ENCODE measurements at places on chromosomes 7 and 10.

DNA sequence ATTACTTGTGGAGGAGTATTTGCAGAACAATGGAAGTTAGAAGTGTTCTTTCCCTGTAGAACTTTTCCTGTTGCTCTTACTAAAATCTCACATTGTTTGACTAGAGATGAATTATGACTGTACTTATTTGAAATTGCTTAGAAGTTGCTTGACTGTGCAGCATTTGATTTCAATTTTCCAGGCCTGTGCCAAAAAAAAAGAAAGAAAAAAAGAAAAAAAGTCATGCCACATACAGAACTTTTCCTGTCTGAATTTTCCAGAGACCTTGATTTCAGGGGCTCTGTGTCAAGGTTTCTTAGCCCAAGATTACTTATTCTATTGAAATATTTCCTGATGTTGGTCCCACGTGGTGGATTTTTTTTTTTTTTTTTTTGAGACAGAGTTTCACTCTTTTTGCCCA is 3.5 kb upstream of the FAM171A1 start:
- no peak for DNase-seq

DNA sequence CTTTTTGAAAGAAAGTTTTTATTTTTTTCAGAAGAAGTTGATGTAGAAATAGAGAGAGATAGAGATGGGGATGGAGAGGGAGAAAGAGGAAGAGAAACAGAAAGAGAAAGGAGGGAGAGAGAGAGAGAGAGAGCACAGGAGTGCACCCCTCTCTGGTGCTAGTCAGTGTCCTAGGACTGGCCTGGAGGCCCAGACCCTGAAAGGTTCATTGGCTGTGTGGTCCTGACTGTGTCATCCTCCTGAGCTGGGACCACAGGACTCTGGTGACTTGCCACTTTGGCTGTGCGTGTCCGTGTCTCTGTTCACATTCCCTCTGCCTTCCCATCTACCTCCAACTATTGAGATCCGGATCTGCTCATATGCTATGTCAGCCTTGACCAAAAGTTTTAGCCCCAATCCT is 62.1 kb upstream of the SHH start:
- no peak for DNase-seq

DNA sequence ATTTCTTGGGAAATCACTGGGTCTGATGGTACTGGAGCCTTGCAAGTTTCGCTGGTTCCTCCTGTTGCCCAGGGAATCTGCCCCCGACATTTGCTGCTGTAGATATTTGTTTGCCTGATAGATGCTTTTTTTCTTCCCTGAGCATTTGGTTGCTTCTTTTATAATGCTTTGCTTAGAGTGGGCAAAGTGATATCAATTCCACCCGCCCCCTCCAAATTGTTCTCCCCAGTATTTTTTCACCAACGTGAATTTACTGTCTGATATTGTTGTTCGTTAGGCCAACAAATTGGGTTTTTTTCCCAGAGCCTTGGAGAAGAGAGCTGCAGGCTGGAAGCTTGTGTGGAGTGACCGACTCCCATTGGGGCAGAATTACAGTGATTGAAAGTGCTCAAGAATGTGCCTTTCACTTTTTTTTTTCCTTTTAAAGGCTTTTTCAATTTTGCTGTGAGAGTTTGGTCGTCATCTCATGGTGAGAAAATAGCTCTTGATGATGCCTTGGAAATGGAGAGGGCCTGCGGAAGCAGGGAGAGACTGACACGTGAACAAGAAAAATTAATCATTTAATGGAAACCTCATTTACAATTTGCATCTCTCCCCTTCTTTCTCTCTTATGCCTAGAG is 2.5 kb downstream of the GRK5 start:
- no peak for DNase-seq

DNA sequence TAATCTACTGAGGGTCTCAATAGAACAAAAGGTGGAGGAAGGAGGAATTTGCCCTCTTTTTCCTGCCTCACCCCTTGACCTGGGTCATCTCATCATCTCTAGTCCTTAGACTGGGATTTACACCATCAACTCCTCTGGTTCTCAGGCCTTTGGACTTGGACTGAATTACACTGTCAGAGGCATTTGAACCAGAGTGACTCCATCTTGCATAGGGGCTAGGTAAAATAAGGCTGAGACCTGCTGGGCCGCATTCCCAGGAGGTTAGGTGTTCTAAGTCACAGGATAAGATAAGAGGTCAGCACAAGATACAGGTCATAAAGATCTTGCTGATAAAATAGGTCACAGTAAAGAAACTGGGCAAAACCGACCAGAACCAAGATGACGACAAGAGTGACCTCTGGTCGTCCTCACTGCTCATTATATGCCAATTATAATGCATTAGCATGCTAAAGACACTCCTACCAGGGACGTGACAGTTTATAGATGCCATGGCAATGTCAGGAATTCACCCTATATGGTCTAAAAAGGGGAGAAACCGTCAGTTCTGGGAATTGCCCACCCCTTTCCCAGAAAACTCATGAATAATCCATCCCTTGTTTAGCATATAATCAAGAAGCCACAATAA is 84.0 kb downstream of the C1GALT1 start:
- DNase-seq = no peak

GRCh38 chr7:149458235-149458634 is 2.6 kb downstream of the ZNF777 start:
- no peak for DNase-seq

DNA sequence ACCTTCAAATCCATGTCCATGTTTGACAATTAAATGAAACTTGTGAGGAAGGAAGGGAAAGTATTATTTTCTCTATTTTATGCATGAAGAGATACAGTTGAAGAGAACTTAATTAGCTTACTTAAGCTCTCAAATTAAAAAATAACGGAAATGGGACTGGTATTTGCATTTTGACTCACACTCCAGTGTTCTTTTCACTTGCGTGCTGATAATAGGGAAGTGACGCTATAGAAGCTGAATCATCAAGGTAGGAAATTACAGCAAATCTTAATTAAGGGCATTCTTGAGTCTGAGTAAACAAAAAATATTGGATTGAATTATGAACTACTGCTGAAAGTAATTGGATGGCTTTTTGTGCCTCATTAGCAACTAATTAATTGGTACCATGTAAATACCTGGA is 44.0 kb upstream of the NPVF start:
- DNase-seq = no peak

DNA sequence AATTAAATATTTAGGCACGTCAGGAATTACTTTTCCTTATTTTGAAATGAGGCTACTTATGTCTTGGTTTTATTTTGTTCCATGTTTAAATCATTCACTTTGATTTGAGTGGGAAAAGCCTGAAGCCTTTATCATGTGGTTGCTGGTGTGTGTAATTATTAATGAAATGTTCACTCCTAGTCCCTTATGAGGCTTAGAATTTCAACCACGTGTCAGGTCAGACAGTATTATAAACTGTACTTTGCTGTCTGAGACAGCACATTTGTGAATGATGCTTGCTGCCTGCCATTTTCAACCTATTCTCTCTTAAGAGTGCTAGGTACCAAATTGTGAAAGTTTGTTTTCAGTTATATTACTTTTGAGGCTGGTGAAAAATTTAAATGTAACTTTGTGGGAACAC is 58.9 kb downstream of the COL17A1 start:
- DNase-seq = no peak

DNA sequence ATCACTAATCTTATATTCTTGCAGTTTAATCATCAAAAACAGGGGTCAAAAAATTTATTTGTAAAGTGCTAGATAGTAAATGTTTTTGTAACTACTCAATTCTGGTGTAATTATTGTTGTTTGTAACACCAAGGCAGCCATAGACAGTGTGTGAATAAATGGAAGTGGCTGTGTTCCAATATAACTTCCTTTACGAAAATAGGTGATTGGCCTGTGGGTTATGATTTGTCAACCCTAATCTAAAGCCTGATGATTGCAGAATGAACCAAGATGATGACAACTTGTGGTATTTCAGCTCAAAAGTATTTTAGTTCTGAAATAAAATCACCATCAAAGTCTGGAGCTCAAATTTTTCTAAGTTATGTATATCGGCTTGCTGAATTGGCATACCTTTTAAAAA is 34.4 kb upstream of the ETV1 start:
- no peak for DNase-seq

DNA sequence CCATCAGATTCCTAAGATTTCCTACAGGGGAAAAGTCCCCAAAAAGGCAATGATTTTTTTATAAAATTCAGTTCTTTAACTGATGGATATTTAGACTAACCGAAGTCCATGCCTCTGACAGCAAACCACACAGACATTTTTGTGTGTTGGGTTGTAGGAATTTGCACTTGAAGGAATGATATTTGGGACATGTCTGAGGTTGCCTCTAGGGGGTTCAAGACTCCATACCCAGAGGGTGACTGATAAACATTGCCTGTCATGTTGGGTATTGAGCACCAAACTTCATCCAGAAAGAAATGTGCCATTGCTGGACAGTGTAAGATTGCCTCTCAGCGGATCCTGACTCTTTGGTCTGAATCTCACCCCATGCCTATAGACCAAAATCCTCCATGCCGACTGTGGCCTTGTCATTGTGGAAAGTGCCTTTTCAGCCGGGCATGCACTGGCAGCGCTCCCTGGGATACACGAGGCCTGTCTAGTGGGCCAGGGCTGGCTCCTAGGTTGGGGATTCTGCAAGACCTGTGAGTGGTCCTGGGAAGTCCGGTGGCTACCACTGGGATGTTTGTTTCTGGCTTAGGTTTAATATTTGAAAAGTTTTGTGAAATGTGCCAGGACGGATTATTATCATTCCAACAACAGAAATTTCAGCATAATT is 252.9 kb downstream of the WDR37 start:
- DNase-seq = no peak

GRCh38 chr10:6738112-6738768 is 158.2 kb upstream of the PRKCQ start:
- no peak for DNase-seq

All from NCI-H2171 treated with DMSO at 0.1 percent for 48 hours (cell line).